ENCODE measurements at places on chromosomes 6 and 20.

- DNase-seq, result no peak
Observed at GRCh38 chr6:125832391-125833117, 41.8 kb downstream of the NCOA7 start.

DNA sequence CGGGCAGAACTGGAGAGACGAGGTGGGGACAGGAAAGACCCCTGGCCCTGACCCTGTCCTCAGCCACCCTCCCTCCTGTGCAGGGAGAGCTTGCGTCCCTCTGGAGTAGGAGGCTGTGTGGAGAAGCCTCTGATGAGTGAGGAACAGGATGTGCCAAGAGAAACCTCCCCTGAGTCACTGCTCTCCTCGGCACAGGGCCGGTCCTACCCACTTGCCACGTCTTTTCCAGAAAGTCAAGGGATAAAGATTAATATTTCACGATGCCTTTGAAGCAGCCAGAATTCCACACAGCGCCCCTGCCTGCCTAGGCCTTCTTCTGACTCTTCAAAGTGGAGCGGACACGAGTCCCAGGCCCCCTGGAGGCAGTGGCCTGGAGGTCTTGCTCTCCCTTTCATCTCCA is 34.9 kb upstream of the THBS2 start:
- no peak for DNase-seq

GRCh38 chr6:73537677-73538076 is 16.8 kb upstream of the EEF1A1 start:
- no peak for DNase-seq

GRCh38 chr6:22570185-22570551 is 802 bp downstream of the HDGFL1 start:
- no peak for DNase-seq

DNA sequence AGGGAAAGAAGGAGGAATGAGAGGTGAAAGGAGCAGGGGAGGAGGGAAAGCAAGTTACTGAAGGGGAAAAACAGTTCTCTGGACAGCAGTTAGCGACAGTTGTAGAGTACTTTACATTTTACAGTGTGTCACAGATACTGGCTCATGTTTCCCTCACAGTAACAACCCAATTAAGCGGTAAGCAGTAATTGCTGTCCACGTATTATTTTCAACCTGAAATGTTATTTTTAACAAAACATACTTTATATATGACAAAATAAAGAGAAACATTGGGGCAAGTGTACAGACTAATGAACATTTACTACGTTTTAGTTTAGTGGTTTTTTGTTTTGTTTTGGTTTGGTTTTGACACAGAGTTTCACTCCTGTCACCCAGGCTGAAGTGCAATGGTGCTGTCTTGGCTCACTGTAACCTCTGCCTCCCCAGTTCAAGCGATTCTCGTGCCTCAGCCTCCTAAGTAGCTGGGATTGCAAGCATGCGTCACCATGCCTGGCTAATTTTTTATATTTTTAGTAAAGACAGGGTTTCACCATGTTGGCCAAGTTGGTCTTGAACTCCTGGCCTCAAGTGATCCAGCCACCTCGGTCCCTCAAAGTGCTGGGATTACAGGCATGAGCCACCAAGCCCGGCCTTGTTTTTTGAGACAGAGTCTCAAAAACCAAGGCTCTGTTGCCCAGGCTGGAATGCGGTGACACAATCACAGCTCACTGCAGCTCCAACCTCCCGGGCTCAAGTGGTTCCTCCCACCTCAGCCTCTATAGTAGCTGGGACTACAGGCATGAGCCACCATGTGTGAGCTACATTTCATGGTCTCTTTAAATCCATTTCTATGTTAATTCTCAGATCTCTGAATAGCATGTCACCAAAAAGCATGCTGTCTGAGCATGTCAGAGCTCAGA is 22.6 kb upstream of the BTN3A2 start:
- no peak for DNase-seq

- DNase-seq, result no peak
Observed at GRCh38 chr6:52725535-52726192, 37.6 kb downstream of the GSTA2 start.

All from stimulated activated CD4-positive, alpha-beta T cell treated with anti-CD3 and anti-CD28 coated beads, Interleukin-1b, Interleukin-23, amount 100 ng/mL, for 4 hours (primary cell).